Activated B cell treated with CpG ODN at 0.5 μM for 24 hours (primary cell): ENCODE measurements at places on chromosomes 12 and 14.
A peak's percentile ranks its signal among the peaks of the same experiment; 100 is the strongest.

- no peaks in the 10 kb centered on the region for H3K4me1 ChIP-seq
- H3K36me3 ChIP-seq: no peaks in the 10 kb centered on the region
- DNase-seq: no peak
- no peak overlapping the region for H3K27ac ChIP-seq
- H3K27me3 ChIP-seq: no peaks in the 10 kb centered on the region
Observed at GRCh38 chr12:83197483-83197914, 510.8 kb downstream of the TMTC2 start.

GRCh38 chr12:120944645-120945217 is 33.6 kb upstream of the HNF1A start:
- H3K27me3 ChIP-seq: no peaks in the 10 kb centered on the region
- no peaks in the 10 kb centered on the region for H3K36me3 ChIP-seq
- no peak overlapping the region for H3K27ac ChIP-seq

DNA sequence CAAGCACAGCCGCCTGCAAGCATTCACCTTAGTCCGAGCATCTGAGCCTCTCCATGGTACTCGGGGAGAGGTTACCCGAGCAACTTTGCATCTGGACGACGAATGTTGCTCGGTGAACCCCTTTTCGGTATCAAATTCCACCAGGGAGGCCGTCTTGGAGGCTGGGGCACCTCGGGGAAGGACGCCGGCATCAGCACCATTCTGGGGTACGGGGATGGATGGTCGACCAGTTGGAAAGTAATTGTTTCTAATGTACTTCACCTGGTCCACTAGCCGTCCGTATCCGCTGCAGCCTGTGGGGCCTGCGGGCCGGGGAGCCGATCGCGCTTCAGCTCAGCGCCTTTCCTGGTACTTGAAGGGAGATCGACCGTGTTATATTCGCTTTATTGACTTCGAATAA is 161.7 kb upstream of the RTL1 start:
- DNase-seq: no peak
- no peak overlapping the region for H3K27ac ChIP-seq
- no peaks in the 10 kb centered on the region for H3K36me3 ChIP-seq
- no peak overlapping the region for H3K4me3 ChIP-seq
- peaks cover 2% of the 10 kb centered on the region for H3K4me1 ChIP-seq

DNA sequence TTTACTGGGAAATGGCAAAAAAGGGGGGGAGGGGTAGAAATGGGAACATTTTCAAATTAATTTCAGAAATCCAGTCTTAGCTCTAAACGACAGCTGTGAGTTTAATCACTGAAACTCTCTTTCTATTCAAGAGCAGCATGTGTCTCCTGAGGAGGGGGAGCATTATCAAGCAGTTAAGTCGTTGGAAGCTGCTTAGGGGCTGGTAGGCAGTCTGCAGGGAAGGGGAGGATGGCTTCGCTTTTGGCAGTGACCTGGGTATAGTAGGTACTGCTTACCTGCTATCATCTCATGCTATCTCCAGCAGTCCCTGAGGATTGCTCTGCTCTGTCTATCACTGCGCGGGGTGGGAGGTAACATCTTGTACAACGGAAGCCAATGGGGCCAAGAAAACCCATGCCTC is 567.4 kb downstream of the NRXN3 start:
- no peaks in the 10 kb centered on the region for H3K4me1 ChIP-seq
- H3K36me3 ChIP-seq: no peaks in the 10 kb centered on the region
- H3K27ac ChIP-seq: no peak overlapping the region
- DNase-seq: no peak
- no peak overlapping the region for H3K4me3 ChIP-seq

DNA sequence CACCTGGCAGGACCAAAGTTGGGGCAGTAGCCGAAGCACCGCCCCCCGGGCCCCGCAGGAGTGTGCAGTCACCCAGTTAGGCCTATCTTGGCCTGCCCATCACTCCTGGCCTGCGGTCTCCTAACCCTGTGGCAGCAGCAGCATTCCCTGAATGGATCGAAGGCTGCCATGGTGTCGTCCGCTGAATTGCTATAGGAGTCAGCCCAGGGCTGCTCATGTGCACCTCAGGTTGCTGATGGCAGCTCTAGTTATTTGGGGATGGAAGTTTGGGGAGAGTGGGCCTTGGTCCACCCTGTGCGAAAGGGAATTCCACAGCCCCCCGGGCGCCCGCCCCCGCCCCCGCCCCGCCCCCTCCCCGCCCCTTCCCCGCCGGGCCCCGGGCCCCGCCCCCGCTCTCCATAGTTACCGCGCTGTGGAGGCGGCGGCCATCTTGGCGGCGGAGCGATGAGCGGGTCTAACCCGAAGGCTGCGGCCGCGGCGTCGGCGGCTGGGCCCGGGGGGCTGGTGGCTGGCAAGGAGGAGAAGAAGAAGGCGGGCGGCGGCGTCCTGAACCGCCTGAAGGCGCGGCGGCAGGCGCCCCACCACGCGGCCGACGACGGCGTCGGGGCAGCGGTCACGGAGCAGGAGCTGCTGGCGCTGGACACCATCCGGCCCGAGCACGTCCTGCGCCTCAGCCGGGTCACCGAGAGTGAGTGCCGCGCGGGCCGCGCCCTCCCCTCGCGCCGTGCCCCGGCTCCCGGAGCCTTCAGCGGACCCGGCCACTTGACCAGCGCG is at the start of gene UNC119B:
Gene UNC119B, plus strand, starts transcription at position 428 of the 774 bp plus-strand sequence. Its CDS starts 17 bp downstream, at position 445.
- H3K4me3 ChIP-seq: peak within 1 kb of the TSS; percentile 89
- H3K27me3 ChIP-seq: no peaks in the 10 kb centered on the region
- peak within 1 kb of the TSS; percentile 82 for H3K27ac ChIP-seq
- peaks cover 29% of the 10 kb centered on the region for H3K4me1 ChIP-seq
- peak; percentile 71 for DNase-seq

DNA sequence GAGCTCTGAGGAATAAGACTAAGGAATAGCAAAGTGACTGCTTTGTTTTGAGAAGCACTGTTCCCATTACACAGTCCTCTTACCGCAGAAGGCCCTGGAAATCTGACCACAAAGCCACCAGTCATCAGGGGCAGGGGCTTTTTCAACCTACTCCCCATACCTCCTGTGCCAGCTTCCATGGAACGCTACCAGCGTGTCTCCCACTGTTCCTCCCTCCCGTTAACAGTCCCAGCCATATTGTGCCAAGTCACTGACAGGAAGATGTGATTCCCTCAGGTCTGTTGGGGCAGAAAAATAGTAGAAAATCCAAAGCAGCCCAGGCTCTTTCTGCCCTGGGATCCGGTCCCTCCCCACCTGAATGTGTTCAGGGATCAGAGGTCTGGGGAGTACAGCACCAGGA is 46.6 kb upstream of the VPS33A start:
- H3K27ac ChIP-seq: no peak overlapping the region
- no peaks in the 10 kb centered on the region for H3K27me3 ChIP-seq
- H3K36me3 ChIP-seq: peaks cover 65% of the 10 kb centered on the region
- DNase-seq: no peak

DNA sequence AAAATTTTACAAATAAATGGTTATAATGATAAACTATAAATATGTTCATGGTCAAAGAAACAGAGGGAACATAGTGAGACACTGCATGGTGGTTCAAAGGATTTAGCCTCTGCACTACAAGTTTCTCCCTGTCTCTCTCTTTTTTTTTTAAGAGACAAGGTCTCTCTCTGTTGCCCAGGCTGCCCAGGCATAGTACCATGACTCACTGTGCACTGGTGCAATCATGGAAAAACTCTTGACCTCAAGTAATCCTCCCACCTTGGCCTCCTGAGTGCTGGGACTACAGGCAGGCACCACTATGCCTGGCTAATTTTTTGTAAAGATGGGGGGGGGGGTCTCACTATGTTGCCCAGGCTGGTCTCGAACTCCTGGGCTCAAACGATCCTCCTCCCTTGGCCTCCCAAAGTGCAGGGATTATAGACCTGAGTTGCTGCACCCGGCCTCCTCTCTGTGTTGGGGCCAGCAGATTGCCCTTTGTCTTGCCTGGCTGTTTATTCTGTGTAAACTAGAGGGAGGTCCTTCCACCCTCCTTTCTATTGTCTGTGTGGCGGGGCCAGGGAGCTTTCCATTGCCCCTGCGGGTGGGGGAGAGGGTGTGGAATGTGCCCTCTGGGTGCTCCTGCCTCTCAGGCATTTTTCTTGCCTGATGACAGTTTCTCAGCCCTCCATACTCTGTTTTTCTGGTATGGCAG is 22.1 kb downstream of the MTHFD1 start:
- H3K4me3 ChIP-seq: no peak overlapping the region
- peaks cover 38% of the 10 kb centered on the region for H3K36me3 ChIP-seq
- H3K4me1 ChIP-seq: peaks cover 20% of the 10 kb centered on the region
- H3K27me3 ChIP-seq: no peaks in the 10 kb centered on the region

DNA sequence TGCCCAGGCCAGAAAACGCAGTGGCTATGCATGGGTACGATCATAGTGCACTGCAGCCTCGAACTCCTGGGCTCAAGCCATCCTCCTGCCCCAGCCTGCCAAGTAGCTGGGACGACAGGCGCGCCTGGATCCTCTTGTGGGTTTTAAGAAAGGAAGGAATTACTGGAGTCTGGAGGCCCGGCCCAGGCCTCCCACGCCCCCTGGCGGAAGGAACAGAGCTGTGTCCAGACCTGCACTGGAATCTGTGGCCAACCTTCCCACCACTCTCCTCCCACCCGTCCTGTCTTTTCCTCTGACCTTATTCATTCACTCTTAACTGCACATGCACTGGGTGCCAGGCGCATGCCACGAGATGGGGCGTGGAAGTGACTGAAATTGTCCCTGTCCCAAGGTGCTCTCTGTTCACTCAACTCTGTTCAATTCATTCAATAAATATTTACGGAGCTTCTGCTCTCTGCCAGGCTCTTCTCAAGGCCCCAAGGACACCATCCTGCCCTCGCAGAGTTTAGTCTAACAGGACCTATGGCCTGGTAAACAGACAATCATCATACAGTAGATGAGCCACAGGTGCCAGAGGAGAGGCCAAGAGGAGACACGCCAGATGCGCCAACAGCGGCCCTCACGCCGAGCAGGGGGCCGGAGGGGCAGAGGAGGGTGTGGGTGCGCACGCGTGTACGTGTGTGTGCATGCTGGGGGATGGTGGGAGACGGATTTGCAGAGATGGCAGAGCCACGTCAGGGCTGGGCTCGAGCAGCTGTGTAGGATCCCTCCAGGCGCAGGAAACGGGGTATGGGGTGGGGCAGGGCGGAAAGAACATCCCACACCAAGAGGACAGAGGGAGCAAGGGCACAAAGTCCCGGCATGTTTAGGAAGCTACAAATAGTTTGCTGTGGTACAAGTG is 13.7 kb upstream of the TMEM106C start:
- no peak for DNase-seq
- no peaks in the 10 kb centered on the region for H3K4me1 ChIP-seq
- H3K4me3 ChIP-seq: no peak overlapping the region
- H3K27ac ChIP-seq: no peak overlapping the region
- H3K27me3 ChIP-seq: peaks cover 30% of the 10 kb centered on the region
- H3K36me3 ChIP-seq: no peaks in the 10 kb centered on the region

DNA sequence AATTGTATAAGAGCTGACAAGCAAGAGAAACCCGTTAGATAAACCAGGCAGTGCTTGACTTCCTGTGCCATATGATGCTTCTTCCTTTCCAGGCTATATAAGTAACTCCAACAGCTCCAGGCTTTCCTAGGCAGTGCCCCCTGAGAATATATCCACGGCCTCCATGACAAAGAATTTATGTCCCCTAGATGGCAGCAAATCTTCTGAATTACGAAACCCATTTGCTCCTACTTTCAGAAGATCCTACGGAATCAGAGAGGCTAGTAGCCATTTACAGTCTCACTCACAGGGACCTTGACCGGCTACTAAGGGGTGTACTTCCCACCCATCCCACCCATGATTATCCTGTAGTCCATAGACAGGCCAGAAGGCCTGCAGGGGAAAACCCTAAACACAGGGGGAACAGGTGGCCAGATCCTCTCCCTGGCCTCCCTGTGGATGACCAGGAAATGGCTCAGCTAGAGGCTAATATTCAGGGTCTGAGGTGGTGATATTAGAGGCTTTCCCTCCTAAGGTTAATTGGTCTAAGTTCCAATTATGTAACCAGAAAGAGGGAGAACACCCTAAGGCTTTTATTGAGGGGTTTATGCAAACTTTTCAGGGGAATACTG is 77.2 kb upstream of the DCD start:
- no peak overlapping the region for H3K4me3 ChIP-seq
- H3K27ac ChIP-seq: no peak overlapping the region
- H3K27me3 ChIP-seq: peaks cover 15% of the 10 kb centered on the region
- H3K4me1 ChIP-seq: no peaks in the 10 kb centered on the region
- no peak for DNase-seq

GRCh38 chr12:75823475-75823874 is 208.1 kb downstream of the PHLDA1 start:
- DNase-seq: no peak
- no peaks in the 10 kb centered on the region for H3K4me1 ChIP-seq
- peaks cover 20% of the 10 kb centered on the region for H3K27me3 ChIP-seq
- no peak overlapping the region for H3K27ac ChIP-seq

- DNase-seq: no peak
- no peaks in the 10 kb centered on the region for H3K27me3 ChIP-seq
- H3K4me1 ChIP-seq: no peaks in the 10 kb centered on the region
- H3K36me3 ChIP-seq: no peaks in the 10 kb centered on the region
- H3K4me3 ChIP-seq: no peak overlapping the region
Observed at GRCh38 chr12:97680751-97681150, 218.1 kb downstream of the RMST start.

DNA sequence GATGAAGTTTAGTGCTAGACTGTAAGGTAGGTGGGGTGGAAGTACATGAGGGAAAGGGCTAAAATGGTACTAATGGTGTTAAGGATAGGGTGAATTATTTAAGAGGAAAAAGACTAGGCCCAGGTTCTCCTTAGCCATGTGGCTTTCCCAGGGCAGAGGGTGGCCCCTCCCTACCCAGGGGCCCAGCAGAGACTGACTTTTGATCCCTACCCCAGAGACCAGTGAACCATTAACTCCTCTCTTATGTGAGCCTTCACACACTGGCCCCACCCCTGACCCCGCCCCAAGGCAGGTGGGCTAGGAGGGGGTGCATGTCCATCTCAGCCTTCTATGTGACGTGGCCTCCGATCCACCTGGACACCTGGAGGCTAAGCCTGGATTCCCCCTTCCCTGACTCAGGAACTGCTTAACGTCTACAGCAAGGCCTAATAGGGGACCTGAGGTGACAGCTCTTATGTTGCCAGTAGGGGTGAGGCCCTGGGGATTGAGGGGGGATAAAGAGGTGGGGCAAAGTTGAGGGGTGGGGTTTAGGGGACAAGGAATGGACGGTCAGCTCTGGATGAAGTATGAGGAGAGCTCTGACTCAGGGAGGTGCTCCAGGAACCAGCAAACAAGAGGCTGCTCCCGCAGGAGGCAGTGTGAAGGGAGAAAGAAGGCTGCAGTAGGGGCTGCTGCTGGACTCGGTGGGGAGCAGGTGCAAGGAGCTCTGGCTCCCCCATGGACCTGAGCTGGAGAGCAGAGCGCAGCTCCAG is 757 bp downstream of the SLC39A5 start:
- H3K4me1 ChIP-seq: peaks cover 2% of the 10 kb centered on the region
- H3K36me3 ChIP-seq: peaks cover 10% of the 10 kb centered on the region
- DNase-seq: no peak
- H3K27ac ChIP-seq: no peak overlapping the region

DNA sequence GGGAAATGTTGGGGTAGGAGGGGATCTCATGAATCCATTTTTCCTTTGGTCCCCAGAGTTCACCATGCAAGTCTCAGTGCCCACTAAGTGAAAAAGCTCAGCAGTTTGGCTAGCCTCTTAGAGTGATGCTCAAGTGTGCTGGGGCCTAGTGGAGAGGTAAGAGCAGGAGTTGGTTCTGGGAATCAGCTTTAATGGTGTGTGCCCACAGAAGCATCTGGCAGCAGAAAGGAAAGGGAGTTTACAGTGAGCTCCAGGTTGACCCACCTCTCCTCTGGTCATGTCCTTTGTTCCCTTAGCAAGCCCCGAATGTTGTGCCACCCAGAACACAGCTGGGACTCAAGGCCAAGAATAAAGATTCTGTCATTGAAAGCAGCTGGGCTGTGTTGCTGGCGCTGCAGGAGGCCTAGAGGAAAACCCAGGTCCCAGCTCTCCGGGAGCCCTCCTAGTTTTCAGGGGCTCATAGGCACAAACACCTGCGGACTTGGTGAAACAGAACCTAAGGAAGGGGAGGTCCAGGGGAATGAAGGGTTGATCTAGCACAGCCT is 320.8 kb downstream of the ZFP36L1 start:
- H3K36me3 ChIP-seq: peaks cover 4% of the 10 kb centered on the region
- no peaks in the 10 kb centered on the region for H3K27me3 ChIP-seq
- DNase-seq: no peak
